T-helper 2 cell (primary cell): ENCODE measurements at places on chromosomes 4 and X.

GRCh38 chr4:172819353-172819752 lies 349.3 kb upstream of the GALNT7 start:
- no peak for DNase-seq

DNA sequence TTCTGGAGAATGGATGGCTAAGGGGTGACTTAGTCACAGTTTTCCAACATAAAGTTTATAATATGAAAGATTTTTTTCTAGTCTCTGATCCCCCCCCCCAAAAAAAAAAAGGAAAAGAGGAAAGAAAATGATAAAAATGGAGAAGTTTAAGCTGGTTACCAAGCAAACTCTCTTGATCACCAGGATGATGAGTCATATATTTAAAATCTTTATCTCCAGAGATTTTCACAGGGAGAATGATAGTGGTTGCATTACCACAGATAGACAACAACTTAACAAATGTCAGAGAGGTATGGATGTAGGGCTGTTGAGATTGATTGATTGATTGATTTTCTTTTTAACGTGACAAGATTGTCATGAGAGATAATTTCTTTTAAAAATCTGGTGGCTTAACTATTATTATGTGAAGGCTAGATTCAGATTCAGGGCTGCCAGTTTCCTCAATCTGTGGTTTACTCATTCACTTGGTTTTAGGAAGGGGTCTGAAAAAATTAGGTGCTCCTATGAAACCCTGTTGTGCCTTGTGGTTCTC lies 13.3 kb upstream of the TEX13C start:
- DNase-seq = no peak

DNA sequence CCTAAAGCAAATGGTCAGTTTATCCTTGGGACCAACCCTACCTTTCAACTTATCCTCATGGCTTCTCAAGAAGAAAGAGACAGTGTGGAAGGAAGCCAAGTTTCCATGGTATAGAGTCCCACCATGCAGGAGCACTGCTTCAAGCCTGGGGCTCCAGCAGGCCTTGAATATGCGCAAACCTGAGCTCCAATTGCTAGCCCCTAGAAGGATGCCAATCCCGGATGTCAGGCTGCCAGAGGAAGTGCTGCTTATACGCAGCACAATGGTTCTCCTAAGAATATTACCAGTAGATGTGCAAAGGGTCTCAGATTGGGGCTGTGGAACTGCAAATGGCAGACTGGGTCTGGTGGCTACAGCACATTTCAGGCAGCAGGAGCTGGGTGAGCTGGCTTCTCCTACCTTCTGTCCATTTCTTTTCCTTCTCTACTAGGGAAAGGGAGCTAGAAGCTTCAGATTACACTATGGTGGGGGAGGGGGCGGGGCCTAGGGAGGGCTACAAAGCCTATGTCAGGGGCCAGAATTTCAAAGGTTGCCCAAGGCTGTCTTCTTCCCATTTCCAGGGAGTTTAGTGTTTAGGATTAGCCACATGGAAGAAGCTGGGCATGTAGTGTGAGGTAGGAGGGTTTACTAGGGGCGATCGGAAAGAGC lies 40.7 kb upstream of the CITED1 start:
- DNase-seq = no peak

DNA sequence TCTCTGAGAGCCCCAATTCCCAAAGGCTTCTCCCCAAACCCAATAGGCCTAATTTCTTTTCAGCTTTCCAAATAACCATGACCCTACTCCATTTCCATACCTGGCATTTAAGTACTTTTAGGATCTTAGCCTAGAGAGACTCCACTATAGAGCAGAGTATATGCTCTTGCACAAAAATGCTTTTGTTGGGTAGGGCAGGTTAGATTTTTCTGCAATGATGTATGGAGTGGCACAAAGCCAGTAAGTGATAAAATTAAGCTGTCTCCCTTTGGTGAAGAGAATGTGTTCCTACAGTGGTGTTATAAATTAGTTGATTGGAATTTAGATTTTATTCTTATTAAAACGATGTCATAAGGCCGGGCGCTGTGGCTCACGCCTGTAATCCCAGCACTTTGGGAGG lies 124.9 kb downstream of the INPP4B start:
- no peak for DNase-seq

GRCh38 chrX:35015621-35016020 lies 73.0 kb downstream of the FAM47B start:
- no peak for DNase-seq

DNA sequence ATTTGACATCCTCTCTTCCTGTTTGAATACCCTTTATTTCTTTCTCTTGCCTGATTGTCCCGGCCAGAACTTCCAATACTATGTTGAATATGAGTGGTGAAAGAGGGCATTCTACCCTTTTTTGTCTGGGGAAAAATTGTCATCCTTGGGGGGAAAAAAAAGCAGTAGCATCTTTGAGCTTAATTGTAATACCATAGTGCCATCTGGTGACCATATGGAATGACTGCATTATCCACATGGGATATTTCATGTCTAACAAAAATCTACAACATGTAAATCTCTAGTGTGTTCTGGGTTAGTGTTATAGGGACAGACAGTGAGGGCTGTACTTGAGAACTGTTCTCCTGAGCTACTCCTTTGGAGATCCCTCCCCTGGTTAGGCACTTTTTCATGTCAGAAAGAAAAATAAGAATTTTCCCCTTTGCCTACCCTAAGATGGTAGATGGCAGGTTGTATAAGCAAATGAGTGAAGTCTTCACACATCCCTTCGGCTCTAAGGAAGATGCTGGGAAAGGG lies 26.0 kb downstream of the CAPN6 start:
- DNase-seq = no peak

DNA sequence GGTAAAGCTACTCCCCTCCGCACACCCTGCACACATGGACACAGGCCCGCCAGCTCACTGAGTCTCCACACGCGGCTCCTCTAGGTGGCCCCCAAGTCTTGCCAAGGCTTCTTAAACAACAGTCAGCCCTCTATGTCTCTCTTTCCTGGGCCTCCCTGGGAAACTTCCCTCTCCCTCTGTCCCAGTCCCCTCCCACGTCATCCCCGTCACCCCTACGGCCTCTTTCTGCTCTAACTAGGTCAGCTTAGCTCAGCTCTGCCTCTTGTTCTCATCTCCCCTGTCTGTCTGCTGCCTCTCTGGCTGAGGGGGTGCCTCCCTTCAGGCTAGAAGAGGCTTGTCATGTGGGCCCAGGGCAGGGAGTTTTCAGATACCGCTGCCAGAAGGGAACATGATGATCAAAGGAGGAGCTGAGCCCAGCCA lies 38.8 kb downstream of the SEPTIN6 start:
- no peak for DNase-seq

GRCh38 chr4:23697722-23698121 lies 192.1 kb downstream of the PPARGC1A start:
- no peak for DNase-seq

DNA sequence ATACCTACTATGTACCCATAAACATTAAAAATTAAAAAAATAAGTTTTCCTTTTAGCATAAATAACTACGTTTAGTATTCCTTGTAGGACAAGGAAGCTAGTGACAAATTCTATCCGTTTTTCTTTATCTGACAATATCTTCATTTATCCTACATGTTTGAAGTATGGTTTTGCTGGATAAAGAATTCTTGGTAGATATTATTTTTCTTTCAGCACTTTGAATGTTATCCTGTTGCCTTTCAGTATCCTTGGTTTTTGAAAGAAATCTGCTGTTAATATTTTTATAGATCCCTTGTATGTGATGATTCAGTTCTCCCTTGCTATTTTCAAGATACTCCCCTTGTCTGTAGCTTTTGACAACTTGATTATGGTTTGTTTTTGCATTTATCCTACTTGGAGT lies 76.6 kb downstream of the CASK start:
- no peak for DNase-seq

GRCh38 chr4:184575306-184575705 lies 73.9 kb downstream of the CASP3 start:
- no peak for DNase-seq

DNA sequence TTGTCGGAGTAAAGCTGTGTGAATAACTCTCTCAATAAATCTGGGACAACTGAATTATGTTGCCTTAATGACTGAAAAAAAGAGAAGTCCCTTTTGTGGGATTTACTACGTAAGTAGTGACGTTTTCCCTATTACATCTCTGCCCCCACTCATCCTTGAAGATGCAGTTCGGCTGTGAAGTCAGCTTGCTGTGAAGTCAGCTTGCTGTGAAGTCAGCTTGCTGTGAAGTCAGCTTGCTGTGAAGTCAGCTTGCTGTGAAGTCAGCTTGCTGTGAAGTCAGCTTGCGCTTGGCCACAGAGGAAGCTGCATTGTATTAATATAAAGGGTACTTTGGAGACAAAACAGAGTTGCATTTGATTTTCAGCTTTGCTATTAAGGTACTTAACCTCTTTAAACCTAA lies 8.0 kb upstream of the VAMP7 start:
- DNase-seq = no peak

GRCh38 chr4:3514806-3515501 lies 17.3 kb downstream of the LRPAP1 start:
- DNase-seq = no peak

GRCh38 chr4:159484864-159485263 lies 382.0 kb downstream of the RAPGEF2 start:
- no peak for DNase-seq

GRCh38 chr4:150852216-150852615 lies 162.9 kb downstream of the LRBA start:
- DNase-seq = no peak

DNA sequence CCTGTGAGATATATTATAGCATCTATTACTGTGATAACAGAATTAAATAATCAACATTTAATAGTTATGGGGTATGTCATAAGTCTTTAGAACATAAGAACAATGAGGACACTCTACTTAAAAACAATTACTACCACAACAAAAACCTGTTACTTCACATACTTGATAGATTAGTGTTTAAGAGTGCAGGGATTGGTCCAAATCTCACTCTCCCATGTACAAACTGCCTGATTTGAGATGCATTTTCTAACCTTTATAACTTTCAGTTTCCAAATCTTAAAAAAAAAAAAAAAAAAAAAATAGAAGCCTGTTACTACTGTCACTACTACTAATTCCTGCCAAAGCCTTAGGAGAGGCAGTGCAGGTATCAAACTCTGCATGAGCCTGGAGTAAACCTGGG lies 5.6 kb downstream of the PCDH18 start:
- no peak for DNase-seq

- DNase-seq = no peak
These were observed 21.4 kb upstream of the SEL1L3 start for GRCh38 chr4:25884031-25884782.

DNA sequence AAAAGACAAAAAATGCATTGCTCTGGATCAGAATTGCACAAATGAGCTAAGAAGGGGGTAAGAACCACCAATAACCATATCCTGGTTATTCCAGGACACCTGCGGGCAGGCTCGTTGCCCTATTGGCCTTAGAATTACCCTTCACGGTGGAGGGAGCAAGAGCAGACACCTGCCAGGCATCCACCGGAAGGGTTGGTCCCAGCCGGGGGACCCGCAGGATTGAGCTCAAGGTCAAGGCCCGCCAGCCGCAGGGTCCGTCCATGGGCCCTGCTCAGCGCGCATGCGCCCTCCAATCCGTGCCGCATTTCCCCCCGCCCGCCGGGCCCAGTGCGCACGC lies 575 bp downstream of the SLC25A6 start:
- no peak for DNase-seq

DNA sequence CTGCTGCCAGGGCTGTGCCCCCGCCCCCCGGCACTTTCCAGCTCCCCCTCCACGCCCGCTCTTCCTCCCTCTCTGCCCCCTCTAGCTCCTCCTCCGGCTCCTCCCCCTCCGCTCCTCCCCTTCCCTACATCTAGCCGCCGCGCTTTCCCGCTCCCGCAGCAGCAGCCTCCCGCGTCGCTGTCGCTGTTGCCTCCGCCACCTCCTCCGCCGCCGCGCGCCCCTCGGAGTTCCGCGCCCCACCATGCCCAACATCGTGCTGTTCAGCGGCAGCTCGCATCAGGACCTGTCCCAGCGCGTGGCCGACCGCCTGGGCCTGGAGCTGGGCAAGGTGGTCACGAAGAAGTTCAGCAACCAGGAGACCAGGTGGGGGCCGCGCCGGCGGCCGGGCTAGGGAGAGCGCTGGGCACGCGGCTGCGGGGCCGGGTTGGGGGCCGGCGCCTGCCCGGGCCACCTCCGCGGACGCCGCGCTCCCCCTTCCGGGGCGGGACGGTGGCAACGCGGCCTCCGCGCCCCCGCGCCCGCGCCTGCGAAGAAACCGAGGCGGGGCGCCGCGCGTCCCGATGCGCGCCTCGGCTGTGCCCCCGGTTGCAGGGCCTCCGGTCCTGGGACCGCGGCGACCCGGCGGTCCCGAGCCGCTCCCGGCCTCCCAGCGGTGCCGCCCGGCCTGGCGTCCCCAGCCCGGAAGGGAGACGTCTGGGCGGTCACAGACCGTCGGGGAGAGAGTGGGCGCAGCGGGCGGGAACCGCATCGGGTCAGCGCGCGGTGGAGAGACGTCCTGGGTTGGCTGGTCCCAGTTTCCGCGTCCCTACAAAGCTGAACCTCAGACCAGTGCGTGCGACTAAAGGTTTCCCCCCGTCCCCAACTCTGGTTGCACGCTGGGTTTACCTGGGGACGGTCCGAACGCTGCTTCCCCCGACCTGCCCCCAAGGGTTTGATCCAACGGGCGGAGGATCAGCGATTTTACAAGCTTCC lies at the start of gene PRPS2:
Gene PRPS2 (plus strand): TSS at position 156 of the 972 bp plus-strand sequence. CDS start 86 bp downstream, at position 242.
- peak; percentile 40 for DNase-seq

GRCh38 chrX:5842601-5843000 lies 386.1 kb downstream of the NLGN4X start:
- DNase-seq = no peak

- DNase-seq = peak; percentile 68
These were observed 242.0 kb downstream of the BCOR start for GRCh38 chrX:39855748-39856129.

DNA sequence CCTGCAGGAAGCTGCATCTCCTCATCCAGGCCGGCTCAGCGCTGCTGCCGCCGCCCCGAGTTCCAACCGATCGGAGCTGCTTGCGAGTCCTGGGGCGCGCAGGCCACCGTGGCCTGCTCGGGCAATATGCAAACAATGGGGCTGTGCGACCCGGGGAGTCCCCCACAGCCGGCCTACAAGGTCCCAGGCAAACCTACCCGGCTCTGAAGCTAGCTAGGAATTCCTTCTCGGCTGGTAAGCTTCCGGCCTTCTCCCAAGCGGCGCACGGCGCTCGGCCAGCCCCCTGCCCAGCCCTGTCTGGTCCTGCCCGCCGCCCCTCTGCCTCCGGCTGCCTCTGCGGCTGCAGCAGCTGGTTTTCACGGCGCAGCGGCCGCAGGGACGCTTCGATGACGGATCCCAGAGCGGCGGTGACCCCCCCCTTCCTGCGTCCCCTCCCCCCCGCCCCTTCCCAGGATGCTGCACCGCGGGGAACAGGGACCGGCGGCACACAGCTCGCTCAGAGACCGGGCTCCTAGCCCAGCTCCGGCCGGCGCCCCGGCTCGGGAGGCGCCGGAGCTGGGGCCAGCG lies 59.4 kb downstream of the TSC22D3 start:
- peak; percentile 8 for DNase-seq

DNA sequence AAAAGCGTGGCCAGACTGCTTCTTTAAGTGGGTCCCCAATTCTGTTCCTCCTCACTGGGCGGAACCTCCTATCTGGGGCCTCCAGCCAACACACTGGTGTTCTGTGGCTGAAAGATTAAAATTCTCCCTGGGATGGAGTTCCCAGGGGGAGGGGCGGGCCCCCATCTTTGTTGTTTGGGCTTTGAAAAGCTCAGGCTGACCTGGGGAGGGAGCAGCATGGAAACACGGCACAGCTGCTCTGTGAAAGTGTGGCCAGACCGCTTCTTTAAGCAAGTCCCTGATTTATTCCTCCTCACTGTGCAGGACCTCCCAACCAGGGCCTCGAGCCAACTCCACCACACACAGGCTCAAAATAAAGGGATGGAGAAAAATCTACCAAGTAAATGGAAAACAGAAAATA lies 219.5 kb downstream of the TMEM47 start:
- no peak for DNase-seq
